ENCODE measurements at places on chromosomes 6 and 20.

DNA sequence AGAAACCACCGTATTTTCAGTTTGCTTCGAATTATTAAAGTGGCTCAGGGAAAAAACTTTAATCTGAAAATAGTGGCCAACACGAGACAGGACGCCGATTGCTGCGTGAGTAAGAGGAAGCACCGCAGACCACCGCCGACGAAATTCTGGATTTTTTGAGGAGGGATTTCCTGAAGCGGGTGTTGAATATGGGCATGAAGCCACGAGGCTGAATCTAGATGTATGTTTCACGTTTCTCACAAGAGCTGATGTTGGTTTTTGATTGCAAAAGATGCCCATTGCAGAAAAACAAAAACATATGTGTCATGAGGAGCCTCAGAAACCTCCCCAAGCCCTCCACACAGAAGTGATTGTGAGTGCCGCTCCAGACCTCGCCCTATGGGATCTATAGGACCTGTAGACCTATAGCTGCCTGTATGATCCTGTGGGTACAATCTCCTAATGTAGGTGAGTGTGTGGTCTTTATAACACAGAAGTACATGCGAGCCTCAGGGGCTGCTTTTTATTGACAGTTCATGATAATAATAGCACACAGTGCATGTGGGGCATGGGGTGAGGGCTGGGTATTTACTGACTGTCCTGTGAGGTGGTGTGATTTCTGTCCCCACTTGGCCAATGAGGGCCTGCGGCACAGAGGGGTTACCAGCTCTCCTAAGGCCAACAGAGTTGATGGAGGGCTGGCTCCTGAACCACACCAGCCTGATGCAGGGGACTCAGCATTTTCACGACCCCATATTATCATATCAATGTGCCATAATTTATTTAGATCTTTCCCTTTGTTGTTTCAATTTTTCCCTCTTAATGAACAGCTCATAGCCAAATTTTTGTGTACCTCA lies 243.9 kb downstream of the DLL1 start:
- no peak for DNase-seq

DNA sequence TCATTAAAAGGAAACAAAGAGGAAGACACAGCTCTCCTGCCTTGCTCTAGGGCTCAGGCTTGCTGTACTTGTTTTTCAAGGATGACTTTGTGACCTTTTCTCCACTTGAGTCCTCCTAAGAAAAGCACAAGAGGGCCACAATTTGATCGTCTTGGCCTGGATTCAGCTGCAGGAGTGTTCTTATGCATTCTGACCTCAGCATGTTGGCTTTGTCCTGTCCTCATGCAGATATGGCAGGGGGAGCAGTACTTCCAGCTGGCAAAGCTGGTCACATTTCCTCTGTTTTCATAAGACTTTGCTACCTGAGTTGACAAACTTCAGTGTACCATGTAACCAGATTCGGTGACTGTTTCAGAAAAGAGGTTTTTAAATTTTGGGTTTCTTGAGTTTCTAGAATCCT lies 30.8 kb downstream of the KDM1B start:
- no peak for DNase-seq

DNA sequence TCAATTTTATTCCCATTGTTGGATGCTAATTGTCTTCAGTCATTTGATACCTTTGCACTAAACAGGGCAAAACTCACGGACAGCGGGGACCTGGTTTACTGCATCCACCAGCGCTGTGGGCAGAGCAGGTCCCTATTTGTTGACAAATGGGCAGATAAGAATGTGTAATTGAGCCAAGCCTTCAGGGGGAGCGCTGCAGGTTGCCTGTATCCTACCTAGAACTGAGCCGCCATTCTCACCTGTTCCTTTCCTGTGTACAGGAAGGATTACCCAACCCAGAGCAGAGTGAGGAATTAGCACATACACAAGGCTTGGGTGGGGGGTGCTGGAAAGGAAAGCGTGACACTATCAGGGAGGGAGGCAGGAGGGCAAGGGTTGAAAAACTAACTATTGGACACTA lies 89.1 kb upstream of the FOXA2 start:
- no peak for DNase-seq

DNA sequence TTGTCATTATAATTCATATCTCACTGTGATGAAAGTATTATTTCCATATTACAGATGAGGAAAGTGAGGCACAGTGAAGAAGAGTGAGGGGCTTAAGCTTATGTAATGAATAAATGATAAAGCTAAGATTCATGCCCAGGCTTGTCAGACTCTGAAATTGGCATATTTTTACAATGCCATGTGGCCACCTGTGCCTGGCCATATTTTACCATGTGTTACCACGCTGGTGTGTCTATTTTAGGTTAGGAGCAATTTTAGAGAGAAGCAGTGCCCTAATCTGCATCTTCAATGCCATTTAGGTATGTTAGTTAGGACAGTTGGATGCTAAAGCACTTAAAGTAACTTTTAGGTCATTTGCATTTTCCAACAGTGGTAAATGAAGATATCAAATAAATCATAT lies 188.0 kb upstream of the FLRT3 start:
- no peak for DNase-seq

DNA sequence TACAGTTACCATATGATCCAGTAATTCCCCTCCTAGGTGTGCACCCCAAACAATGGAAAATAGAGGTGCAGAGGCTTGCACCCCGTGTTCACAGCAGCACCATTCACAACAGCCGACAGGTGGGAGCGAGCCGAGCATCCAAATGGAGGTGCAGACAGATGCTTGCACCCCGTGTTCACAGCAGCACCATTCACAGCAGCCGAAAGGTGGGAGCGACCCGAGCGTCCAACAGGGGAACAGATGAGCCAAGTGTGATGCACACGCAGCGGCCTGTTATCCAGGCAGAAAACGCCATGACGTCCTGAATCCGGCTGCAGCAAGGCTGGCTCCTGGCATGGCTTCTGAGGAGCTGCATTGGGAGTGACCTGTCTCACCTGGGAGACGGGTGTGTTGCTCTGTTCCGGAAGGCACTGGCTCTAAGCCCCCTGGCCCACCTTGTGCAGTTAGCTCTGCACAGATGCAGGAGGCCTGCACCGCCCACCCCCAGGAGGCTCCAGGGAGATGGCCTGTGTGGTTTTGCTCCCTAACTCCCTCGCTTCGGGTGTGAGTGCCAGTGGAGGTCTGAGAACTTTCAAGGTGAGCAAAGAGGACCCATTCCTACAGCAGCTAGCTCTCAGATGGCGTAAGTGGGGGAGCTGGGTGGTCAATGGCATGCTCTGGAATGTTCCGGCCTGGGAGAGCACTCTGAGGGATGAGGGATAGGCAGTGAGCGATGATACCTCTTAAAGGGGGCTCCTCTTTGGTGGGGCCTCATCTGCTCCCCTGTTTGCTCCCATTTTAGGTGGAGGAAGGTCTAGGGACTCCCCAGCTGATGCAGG lies 47.8 kb upstream of the FRMD1 start:
- no peak for DNase-seq

DNA sequence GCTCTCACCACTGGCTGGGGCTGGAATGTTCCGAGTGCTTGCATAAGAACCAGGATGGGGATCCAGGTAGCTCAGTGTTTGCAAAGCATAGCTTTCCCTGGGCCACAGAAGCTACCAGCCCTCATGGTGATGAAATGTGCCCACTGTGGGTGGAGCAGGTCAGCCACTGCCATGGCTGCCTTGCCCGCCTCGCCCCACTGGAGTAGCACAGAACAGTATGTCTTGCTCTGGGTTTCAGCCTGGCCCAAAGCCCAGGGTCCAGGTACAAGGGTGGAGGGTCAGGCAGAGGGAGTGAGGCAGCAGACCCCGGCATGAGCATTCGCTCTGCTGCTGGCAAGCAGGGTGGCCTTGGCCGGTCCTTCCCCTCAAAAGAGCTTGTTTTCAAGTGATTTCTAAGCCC lies 34.7 kb downstream of the KCNK17 start:
- no peak for DNase-seq

- DNase-seq, result no peak
Measured at GRCh38 chr6:88908598-88909548, 54.5 kb downstream of the RNGTT start.

DNA sequence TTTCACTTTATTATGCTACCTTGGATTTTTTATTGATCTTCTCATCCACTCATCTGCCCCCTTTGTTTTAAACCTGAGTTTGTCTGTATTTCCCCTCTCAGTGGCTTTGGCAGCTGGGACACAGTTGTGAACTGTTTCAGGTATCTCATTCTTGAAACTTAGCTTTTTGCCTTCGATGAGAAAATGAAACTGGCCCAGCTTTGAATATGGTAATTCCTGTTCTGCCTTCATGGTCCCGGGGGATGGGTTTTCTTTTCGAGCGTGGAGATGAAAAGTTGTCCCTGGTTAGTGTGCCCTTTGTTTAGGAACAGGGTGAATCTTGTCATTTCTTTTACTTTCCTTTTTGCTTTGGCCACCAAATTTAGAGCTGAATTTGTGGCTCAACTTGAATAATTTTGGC lies 25.6 kb downstream of the DHX35 start:
- DNase-seq, result no peak

GRCh38 chr6:84618836-84619235 lies 145.6 kb downstream of the TBX18 start:
- DNase-seq, result no peak

- no peak for DNase-seq
Measured at GRCh38 chr6:10136636-10137035, 278.2 kb downstream of the TFAP2A start.

DNA sequence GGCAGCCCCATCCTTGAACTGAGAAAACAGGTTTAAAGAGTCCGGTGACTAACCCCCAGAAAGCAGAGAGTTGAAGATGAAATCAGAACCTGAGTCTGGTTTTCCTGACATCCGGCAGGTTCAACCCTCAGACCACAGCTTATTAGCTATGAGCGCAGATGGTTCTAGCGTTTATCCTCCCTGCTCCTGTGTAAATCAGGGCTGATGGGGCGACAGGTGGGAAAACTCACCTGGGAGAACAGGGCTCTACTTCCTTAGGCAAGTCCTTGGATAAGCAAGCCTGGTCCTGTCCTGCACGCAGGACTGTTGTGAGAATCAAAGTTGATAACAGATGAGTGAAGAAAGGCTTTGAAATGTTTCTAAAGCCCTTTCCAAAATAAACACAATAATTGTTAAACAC lies 31.4 kb downstream of the GHRH start:
- DNase-seq, result no peak

GRCh38 chr6:392441-393390 lies 1.2 kb downstream of the IRF4 start:
- no peak for DNase-seq

GRCh38 chr6:26329763-26330511 lies 35.1 kb upstream of the BTN3A2 start:
- DNase-seq, result no peak

DNA sequence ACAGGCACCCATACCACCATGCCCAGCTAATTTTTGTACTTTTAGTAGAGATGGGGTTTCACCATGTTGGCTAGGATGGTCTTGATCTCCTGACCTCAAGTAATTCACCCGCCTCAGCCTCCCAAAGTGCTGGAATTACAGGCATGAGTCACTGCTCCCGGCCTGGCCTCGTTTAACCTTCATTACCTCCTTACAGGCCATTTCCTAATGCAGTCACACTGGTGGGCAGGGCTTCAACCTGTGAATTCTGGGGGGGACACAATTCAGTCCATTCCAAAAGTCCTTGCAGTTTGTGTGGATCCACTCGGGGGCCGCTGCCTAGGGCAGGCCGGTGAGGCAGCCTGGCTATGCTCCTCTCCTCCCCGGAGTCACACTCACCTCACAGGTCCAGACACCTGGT lies 112.4 kb upstream of the SNX9 start:
- DNase-seq, result no peak

GRCh38 chr6:8195040-8195713 lies 92.8 kb upstream of the EEF1E1 start:
- no peak for DNase-seq

- DNase-seq, result no peak
Measured at GRCh38 chr20:2887715-2888114, 14.4 kb downstream of the PTPRA start.

GRCh38 chr6:119077391-119077642 lies 1.1 kb downstream of the FAM184A start:
- no peak for DNase-seq

DNA sequence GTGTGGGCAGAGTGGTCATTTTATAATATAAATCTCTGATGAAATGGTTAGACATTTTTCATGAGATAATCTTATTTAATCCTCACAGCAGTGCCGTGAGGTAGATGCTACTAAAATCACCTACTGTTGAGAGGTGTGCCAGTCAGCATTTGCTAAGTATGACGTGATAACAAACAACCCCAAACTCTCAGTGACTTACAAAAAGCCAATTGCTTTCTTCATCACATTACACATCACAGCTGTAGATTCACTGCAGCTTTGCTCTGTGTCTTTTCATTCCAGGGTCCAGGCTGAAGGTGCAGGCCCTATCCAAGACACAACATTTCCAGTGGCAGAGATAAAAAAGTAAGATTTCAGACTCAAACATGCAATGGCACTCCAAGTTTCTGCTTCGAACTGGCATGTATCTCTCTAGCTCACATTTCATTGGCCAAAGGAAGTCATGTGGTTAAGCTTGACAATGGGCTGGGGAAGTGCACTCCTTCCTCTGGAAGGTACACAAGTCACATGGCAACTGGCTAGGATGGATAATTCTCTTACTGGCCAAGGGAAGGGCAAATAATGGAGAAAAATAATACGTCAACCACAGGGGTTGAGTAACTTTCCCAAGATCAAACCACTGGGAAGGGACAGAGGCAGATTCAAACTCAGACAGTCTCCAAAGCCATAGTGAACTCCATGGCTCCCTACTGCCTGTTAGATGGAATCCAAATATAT lies 69.5 kb upstream of the EPB41L1 start:
- no peak for DNase-seq

- DNase-seq, result no peak
Measured at GRCh38 chr6:134527108-134527787, 209.3 kb upstream of the SGK1 start.

DNA sequence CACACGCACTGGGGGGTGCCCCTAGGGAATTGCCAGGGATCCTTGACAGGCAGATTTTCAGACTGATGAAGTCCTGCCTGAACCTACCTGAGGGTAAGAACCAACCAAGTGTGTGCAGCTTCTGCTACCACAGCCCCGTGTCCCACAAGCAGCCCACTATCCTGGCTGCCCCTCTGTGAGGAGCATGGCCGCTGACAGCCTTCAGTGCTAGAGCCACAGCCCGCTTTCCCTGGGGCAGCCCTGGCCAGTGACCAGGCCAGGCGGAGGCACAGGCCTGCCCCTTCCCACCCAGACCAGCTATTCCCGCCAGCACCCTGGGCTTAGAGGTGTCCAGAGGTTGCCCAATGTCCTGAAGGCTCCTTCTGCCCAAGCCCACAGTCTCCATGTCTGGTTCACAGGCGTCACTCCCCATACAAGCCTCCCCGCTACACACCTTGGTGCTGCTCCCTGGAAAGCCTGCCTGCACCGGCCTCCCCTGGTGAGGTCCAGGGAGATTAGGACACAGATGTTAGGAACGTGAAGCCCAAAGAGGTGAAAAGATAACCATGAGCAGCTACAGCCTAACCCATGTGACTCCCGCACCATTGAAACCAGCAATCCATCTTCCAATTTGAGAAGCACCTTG lies 207.0 kb downstream of the SYNDIG1 start:
- no peak for DNase-seq

All from stimulated activated CD4-positive, alpha-beta T cell treated with anti-CD3 and anti-CD28 coated beads, Interleukin-1b, Interleukin-23, amount 100 ng/mL, for 1 hour (primary cell).